KBM-7 (cell line): ENCODE measurements at places on chromosomes 12 and 14.

DNA sequence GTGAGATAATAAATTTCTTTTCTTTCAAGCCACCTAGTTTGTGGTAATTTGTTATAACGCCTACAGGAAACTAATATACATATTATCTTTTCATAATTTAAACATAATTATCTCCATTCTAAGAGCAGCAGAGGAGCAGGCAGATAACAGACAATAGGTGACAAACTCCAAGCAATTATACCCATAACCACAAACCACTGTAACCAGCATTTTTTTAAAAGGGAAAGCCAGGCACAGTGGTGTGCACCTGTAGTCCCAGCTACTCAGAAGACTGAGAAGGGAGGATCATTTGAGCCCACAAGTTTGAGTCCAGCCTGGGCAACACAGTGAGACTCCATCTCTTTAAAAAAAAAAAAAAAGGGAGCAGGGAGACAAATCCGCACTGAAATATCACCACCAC, 54.9 kb downstream of the ATF7 start:
- no peak for DNase-seq

DNA sequence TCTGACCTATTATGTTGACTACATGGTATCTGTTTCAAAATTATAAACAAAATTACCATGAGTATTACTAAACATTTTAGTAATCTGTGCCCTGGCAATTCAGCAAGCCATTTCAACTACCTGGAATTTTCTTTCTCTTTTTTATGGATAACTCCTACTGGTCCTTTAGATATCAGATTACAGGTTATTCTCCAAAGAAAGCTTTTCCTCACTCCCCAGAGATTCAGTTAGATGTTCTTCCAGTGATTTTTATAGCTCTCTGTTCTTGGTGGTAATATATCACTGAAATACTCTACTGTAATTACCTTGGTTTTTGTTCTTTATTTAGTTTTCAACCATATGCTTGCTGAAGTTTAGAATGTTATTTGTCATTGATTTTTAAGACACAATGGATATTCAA, 930.2 kb upstream of the FOXG1 start:
- no peak for DNase-seq

- no peak for DNase-seq
Observed at GRCh38 chr14:85947461-85948139, 417.7 kb downstream of the FLRT2 start.

DNA sequence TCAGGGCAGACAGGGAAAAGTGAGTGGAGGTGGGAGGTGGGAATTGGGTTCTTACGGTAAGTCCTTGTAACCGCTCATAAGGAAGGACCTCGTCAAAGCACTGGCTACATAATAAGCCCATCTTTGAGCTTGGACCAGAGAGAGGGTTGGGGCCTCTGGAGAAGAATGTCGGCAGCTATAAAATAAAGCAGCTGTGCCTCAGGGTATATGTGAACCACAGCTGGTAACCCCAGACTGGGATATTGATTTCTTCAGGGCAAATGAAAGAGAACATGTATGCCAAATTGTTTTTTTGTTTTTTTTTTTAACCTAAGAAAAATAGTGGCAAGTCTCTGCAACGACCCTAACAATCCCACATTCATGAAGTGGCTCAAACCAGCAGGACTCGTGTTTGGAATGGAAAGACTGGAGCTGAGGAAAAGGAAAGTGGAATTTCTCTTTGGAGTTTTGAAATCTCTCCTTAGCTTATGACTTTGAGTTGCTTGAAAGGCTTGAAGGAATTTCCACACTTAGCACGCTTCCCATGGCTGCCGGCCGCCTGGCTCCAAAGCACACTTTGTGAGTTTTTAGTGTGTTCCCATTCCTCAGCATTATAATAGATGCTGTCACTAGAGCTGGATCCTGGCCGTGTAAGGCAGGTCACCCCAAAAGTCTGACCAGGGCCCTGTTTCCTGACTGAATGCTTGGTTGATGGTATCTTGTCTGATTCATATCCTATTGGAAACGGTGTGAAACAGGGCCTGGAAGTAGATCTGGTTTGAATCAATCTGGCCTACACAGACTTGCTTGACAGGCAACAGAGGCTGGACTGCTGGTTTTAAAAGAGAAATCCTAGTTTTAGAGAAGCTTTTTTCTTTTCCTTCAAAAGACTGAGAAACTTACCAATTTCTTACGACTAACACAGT, 244.7 kb downstream of the MSRB3 start:
- DNase-seq = no peak

GRCh38 chr12:6768437-6768914, 2.3 kb downstream of the PTMS start:
- DNase-seq = no peak

DNA sequence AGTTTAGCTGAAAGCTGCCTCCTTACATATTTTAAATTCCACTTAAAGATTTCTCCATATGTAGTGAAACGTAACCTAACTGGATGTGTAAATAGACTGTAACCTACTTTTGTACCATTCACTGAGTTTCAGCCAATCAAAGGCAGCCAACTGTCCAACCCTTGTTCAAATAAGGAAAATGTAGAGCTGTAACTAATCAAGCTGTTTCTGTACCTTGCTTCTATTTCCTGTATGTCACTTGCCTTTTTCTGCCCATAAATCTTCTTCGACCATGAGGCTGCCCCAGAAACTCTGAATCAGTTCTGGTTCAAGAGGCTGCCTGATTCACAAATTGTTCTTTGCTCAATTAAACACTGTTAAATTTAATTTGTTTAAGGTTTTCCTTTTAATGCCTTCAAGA, 6.3 kb downstream of the SLC7A8 start:
- DNase-seq = no peak

DNA sequence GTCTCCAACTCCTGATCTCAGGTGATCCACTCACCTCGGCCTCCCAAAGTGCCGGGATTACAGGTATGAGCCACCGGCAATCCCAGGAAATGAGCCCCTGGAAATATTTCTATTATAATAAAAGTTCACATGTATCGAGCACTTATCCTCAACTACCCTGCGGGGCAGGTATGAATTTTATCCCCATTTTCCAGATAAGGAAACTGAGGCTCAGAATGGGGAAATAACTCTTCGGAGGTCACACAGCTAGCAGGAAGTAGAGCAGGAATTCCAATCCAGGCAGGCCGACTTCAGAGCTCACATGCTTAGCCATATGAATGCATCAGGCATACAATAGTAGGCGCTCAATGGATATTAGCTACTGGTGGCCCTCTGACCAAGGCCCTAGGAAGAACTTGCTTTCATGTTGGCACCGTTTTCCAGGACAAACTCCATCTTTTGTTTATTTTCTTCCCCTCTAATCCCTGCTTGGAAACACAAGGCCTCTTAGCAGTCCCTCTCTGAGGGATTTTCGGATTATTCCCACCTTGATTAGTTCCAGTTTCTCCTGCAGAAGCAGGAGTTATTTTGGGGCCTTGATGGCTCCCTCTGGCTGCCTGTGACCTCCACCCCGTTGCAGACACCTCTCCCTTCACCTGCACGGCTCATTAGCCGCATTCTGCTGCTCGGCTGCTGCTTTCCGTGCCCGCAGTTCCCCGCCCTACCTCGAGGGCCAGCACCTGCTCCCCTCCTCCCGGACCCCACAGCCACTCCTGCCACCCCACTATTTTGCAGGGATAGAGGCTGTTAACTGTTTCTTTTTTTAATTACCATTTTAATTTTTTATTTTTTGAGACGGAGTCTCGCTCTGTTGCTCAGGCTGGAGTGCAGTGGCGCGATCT, 18.7 kb upstream of the POP5 start:
- no peak for DNase-seq

GRCh38 chr14:64656986-64657385, 47.2 kb upstream of the PLEKHG3 start:
- no peak for DNase-seq

DNA sequence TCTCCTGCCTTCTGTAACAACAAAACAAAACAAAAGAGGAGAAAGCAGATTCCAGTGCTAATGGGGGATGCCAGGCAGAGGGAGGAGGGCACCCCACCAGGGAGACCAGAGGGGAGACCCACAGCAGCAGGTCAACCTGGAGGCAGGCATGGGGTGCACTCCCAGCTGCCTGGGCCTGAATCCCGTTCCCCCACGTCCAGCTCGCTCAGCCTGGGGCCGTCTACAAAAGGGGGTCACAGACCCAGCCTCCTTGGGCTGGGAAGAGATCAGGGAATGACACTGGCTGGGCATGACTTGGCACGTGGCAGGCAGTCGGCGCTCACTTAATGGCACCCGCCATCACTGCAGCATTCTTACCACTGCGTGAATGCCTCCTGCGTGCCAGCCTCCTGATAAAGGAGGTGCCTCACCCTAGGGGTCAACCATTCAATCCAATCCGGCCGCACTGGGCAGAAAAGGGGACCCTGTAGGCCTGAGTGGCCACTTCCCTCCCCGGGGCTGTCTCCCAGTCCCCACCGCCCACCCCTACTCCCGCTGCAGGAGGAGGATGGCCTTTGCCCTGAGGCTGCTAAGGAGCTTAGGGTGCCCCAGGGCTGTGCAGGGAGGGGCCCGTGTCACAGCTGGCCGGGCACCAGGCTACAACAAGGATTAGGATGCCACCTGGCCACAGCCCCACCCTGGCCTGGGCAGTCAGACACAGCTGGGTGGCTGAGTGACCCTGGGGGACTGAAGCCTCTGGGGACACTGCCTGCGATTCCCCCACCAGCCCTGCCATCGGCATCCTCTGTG, 87.5 kb downstream of the NCOR2 start:
- DNase-seq = no peak

DNA sequence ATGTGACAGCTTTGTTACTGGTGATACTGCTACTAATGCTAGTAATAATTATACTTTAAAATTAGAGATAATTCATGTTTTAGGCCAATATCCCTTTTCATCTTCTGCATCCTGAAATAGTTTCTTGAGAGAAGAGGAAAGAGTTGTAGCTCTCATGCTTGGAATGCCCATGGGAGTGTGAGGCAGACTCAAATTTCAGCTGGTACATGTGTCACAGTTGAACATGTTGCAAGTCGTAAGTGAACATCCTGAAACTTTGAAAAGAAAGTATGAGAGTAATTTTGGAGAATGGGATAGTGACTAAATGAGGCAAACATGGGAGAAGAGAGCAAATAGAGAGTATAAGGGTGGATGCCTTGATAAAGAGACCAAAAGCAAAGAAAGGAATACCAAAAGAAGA, 168.0 kb downstream of the TMTC3 start:
- DNase-seq = no peak

- DNase-seq = no peak
Observed at GRCh38 chr14:82490397-82490796, 956.7 kb upstream of the SEL1L start.

DNA sequence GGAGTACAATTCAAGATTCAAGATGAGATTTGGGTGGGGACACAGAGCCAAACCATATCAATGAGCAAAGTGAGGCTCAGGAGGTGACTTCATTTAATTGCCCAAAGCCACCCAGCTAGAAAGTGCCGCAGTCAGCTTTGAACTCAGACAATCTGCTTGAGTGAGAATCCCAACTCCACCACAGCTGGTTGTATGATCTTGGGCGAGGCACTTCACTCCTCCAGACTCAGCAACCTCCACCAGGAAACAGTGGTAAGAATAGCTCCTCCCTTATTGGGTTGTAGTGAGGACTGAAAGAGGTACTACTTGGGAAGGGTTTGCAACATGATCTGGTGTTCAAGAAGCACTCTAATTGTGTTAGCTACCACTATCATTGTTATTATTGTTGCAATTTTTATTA, 129.2 kb upstream of the RFLNA start:
- no peak for DNase-seq

DNA sequence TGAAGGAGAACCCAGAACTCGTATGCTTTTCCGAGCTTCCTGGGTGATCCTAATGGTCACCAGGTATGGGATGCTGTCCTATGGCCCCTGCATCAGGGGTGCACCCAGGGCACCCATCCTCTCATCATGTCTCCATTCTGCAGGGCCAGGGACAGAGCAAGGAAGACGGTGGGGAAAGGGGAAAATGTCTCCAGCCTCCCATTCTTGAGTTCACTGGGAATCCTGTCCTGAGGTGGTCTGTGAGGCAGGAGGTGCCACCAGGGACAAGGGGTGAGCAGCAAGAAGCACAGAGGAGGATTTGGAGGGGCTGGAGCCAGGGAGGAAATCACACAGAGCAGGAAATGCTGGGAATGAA, 14.9 kb upstream of the SLC6A12 start:
- no peak for DNase-seq

DNA sequence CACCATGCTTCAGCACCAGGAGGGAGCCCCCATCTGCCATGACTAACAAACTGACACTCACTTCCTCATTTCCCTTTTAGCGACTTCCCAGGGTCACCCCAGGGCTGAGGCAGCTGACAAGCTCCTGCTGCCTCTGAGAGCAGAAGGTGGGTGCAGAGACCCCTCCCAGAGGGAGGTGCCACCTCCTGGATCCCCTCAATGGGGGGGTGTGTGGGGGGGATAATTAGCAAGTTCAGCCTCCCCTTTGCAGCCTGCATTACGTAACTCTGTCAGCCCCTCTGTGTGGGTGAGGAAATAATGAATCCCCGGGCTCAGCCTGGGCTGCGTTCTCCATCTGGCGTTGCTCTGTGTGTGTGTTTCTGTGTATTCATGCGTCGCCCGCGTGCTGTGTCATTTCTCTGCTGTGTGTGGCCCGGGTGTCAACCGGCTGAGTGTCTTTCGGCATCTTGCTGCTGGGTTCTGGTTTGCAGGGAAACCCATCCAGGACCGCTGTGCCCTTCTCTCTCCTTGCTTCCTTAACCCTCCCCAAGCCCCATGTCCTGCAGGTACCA, 28.0 kb downstream of the NOS1 start:
- peak; percentile 13 for DNase-seq

DNA sequence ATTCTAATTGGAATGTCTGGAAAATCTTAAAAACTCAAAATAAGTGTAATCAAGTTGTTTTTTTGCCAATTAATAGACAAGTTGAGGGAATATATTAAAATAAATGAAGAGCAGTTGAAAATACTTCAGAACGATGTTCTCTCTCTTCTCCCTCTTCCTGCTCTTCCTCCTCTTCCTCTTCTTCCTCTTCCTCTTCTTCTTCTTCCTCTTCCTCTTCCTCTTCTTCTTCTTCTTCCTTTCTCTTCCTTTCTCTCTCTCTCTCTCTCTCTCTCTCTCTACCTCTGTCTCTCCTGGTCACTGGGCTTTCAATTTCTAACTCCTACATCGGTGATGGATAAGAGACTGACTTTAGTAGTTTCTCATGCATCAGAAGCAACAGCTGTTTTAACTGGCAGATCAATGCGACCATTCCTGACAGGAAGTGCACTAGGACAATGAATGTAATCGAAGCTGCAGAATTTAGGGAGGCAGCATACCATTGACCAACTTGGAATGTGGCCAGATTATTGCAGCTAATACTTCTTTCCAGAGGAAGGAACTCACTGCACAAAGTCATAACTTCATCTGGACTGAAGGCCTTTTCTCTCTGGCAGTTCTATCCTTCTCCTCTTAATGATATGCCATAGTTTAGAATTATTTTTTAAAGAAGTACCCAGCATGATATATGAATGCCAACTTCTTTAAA, 13.8 kb upstream of the TMTC2 start:
- DNase-seq = no peak

- no peak for DNase-seq
Observed at GRCh38 chr12:5310151-5310550, 121.8 kb upstream of the NTF3 start.

GRCh38 chr14:51310505-51310944, 70.5 kb downstream of the TMX1 start:
- no peak for DNase-seq
